Left cardiac atrium (tissue), 4 donors: ENCODE measurements at places on chromosomes 11 and 22. TPM values are rescaled to one million over a fixed set of nuclear protein-coding genes. Genes with fewer than 3 reads are reported as not detected.

The H19 gene
- 390 TPM for total RNA-seq

The BDNF gene
- 0.08 TPM for total RNA-seq

GRCh38 chr11:60852117-60852981 lies 3.4 kb downstream of the PTGDR2 start:
- DNase-seq = no peak

- DNase-seq = no peak
These were observed 526.3 kb upstream of the RAG2 start for GRCh38 chr11:37124384-37124783.

GRCh38 chr11:74283580-74284180 lies 27.8 kb downstream of the P4HA3 start:
- no peak for DNase-seq
